ENCODE measurements at places on chromosomes 5 and 9. TPM values are rescaled to one million over a fixed set of nuclear protein-coding genes. Genes with fewer than 3 reads are reported as not detected.

DNA sequence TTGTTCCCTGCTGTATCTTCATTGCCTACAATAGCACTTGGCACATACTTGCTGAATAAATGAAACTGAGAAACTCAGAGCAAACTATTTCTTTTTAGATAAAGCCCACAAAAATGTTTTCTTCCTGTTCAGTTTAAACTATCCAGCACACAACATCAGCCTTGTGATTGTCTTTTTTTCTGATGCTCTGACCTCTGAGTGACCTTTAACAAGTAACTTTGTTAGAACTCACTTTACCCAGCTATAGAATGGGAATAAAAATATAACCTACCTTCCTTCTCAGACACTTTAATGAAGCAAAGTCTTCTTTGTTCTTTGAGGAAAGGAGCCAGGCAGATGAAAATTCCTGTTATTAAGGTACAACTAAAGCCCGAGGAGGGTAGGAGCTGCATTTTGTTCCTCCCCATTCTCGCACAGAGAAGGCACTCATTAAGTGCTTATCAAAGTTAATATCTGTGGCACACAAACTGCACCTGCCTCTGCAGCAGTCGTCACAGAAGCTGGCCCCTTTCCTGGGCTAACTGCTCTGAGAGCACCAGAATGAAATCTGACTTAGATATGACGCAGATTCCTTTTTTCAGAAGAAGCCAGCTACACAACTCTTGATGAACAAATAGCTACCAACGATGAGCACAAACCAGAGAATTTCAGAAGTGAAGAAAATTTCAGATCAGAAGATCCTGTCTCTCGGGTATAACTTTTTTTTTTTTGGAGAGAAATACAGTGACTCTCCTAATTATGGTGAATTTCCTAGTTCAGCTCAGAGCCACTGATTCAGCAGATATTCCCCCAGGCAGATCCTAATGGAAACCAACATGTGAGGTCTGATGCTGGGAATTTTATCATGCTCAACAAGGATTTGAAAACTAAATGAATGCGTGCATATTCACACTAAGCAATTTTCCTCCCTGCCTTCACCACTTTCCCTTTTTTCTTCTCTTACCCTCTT is 31.0 kb upstream of the NR3C1 start:
- no peaks in the 10 kb centered on the region for H3K27me3 ChIP-seq
- peak; percentile 26 for DNase-seq
- H3K4me1 ChIP-seq, result peaks cover 66% of the 10 kb centered on the region

DNA sequence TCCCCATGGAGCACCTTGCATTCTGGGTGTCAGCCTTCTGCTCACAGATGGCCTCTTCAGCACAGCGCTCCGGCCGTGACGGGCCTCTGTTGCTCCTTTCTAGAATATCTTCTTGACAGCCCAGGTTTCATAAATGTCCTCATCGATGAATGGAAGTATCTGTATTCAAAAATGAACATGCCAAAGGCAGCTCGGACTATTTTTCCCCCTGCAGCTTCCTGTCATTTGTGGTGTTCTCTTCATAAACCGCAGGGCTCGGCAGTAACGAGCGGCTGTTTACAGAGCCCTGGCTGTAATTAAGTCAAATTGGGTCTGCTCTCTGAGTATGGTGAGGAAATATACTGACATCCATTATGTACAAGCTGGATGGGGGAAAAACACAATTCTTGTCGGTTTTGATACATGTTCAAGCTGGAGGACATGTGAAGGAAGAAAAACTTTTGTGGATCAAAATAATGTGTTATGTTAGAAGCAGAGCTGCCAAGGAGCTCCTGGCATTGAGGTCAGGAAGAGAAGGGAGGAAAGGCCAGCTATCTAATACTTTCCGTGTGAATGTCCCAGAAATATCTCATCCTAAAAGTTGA is 154.1 kb upstream of the CD180 start:
- no peak overlapping the region for H3K4me3 ChIP-seq
- H3K4me1 ChIP-seq, result peaks cover 11% of the 10 kb centered on the region
- DNase-seq, result no peak
- no peaks in the 10 kb centered on the region for H3K36me3 ChIP-seq

- no peak overlapping the region for H3K27ac ChIP-seq
- no peaks in the 10 kb centered on the region for H3K27me3 ChIP-seq
- no peak overlapping the region for H3K4me3 ChIP-seq
- H3K36me3 ChIP-seq, result no peaks in the 10 kb centered on the region
- DNase-seq, result no peak
Observed at GRCh38 chr5:142168365-142168764, 59.8 kb downstream of the NDFIP1 start.

- H3K36me3 ChIP-seq, result peaks cover 7% of the 10 kb centered on the region
- no peaks in the 10 kb centered on the region for H3K27me3 ChIP-seq
- H3K4me1 ChIP-seq, result peaks cover 26% of the 10 kb centered on the region
- no peak for DNase-seq
- H3K27ac ChIP-seq, result peak overlapping the region; percentile 0
- H3K4me3 ChIP-seq, result no peak overlapping the region
Observed at GRCh38 chr5:40514976-40515375, 164.7 kb upstream of the PTGER4 start.

- DNase-seq, result no peak
- H3K4me1 ChIP-seq, result peaks cover 48% of the 10 kb centered on the region
- peak overlapping the region; percentile 91 for H3K27ac ChIP-seq
- peak overlapping the region; percentile 90 for H3K4me3 ChIP-seq
- peaks cover 63% of the 10 kb centered on the region for H3K36me3 ChIP-seq
Observed at GRCh38 chr5:57176350-57176857, 2.5 kb downstream of the GPBP1 start.

DNA sequence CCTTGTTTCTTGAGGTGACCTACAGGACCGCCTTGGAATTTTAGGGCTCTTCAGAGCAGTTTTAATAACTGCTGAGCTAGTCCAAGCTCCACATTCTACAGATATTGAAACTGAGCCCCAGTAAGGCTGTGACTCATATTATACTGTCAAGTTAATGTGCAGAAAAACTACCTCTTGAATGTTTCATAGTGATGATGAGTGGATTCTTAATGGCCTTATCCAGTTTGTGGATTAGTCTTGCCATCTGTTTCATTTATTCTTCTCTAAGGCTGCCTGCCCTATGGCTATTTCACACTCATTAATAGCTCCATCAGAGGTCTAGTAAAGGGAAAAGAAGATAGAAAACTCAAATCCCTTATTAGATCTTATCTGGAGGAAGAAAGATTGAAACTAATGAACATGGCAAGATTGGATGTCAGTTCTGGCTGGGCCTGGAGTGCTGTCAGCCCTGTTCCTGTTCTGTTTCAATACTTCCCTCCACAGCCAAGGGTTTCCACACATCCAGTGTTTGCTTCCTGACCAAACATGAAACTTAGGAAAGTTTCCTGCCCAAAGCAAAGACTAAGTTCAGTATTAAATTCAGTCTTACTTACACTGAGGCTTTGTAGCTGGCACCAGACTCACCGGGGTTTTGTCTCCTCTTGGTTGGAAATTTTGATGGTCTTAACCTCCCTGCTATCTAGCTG is 215.6 kb upstream of the DMAC1 start:
- no peak overlapping the region for H3K27ac ChIP-seq
- H3K36me3 ChIP-seq, result no peaks in the 10 kb centered on the region

- peak; percentile 9 for DNase-seq
- H3K36me3 ChIP-seq, result peaks cover 22% of the 10 kb centered on the region
- no peak overlapping the region for H3K27ac ChIP-seq
- no peaks in the 10 kb centered on the region for H3K27me3 ChIP-seq
- H3K4me1 ChIP-seq, result peaks cover 25% of the 10 kb centered on the region
- H3K4me3 ChIP-seq, result no peak overlapping the region
Observed at GRCh38 chr9:21030389-21031035, 928 bp downstream of the HACD4 start.

DNA sequence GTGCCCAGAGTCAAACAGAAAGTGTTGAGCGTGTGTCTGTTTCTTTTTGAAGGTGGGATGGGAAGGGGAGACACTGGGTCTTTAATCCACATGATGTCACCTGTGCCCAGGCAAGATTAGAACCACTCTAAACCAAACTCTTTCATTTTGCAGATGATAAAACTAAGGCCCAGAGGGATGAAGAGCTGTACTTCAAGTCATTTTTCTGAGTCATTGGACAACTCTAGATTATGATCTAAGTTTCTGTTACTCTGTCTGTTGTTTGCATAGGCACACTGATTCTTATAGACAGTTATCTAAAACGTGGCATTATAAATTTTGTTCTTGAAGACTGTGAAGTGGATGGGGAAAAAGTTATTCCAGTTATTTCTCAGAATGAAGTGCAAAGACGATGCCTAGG is 48.8 kb downstream of the MAST4 start:
- peaks cover 14% of the 10 kb centered on the region for H3K27me3 ChIP-seq
- no peaks in the 10 kb centered on the region for H3K4me1 ChIP-seq
- DNase-seq, result no peak
- no peak overlapping the region for H3K27ac ChIP-seq

- H3K27ac ChIP-seq, result no peak overlapping the region
- H3K4me1 ChIP-seq, result peaks cover 3% of the 10 kb centered on the region
Observed at GRCh38 chr5:91101600-91102379, 281.3 kb downstream of the ARRDC3 start.

DNA sequence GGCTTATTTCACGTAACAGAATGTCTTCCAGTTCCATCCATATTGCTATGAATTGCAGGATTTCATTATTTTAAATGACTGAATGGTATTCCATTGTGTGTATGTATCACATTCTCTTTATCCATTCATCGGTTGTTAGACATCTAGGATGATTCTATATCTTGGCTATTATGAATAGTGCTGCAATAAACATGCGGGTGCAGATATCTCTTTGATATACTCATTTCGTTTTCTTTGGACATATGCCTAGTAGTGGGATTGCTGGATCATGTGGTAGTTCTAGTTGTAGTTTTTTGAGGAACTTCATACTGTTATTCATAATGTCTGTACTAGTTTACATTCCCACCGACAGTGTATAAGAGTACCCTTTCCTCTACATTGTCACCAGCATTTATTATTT is 460.5 kb downstream of the MAN2A1 start:
- DNase-seq, result no peak
- H3K36me3 ChIP-seq, result peaks cover 1% of the 10 kb centered on the region
- H3K4me3 ChIP-seq, result no peak overlapping the region
- peaks cover 6% of the 10 kb centered on the region for H3K4me1 ChIP-seq

GRCh38 chr9:34562135-34562745 is 27.3 kb downstream of the CNTFR start:
- H3K27me3 ChIP-seq, result peaks cover 42% of the 10 kb centered on the region
- no peak overlapping the region for H3K27ac ChIP-seq
- H3K4me1 ChIP-seq, result no peaks in the 10 kb centered on the region

GRCh38 chr5:134549714-134550113 is 24.2 kb downstream of the JADE2 start:
- DNase-seq, result no peak
- peaks cover 61% of the 10 kb centered on the region for H3K4me1 ChIP-seq
- no peaks in the 10 kb centered on the region for H3K27me3 ChIP-seq

DNA sequence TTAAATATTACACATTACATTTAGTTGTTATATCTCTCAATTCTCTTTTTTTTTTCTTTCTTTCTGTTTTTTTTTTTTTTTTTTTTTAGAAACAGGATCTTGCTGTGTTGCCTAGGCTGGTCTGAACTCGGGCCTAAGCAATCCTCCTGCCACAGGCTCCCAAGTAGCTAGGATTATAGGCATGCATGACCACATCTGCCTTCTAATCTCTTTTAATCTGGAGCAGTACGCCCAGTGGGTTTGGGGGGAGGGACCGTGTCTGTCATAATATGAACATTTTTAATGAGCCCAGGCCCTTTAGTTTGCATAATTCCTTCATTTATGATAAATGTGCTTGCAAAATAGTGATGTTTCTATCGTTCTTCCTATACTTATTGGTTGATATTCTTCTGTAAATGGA is 10.3 kb downstream of the RHOBTB3 start:
- H3K36me3 ChIP-seq, result no peaks in the 10 kb centered on the region
- no peak overlapping the region for H3K27ac ChIP-seq
- H3K4me3 ChIP-seq, result no peak overlapping the region

DNA sequence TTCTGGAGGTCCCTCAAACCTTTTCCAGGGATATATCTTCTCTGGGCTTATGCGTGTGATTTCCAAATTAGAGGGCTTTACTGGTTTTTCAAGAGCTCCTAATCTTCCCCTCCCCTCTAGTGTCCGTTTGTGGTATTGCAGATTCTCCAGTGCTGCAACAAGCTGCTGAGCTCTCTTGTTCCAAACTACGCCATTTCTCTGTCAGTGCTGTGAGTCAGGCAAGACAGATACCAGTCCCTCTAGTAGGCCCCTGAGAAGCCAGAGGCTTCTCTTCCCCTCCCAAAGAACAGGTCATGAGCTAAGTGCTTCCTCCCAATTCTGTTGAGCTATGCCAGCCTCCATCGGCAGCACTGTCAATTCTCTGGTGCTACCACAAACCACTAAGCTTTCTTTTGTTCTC is 149.5 kb downstream of the FANCC start:
- no peaks in the 10 kb centered on the region for H3K27me3 ChIP-seq
- peaks cover 44% of the 10 kb centered on the region for H3K36me3 ChIP-seq
- no peak overlapping the region for H3K4me3 ChIP-seq
- H3K4me1 ChIP-seq, result peaks cover 8% of the 10 kb centered on the region
- DNase-seq, result peak; percentile 34

DNA sequence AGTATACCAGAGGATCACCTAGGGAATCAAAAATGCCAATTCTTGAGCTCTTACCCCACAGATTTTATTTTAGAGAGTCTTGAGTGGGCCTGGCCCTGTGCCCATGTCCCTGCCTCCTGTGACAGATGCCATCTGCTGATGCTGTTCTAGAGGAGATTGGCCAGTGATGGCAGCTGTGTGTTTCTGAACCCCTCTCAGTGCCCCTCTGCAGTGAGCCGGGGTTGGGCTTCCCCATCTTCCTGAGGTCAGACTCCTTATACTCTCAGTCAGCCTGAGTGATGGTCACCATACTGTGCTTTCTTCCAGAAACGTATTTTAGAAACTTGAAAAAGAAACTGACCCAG is 6.1 kb downstream of the PTCD2 start:
- peaks cover 52% of the 10 kb centered on the region for H3K36me3 ChIP-seq
- DNase-seq, result no peak
- peaks cover 9% of the 10 kb centered on the region for H3K4me1 ChIP-seq
- H3K27me3 ChIP-seq, result no peaks in the 10 kb centered on the region

DNA sequence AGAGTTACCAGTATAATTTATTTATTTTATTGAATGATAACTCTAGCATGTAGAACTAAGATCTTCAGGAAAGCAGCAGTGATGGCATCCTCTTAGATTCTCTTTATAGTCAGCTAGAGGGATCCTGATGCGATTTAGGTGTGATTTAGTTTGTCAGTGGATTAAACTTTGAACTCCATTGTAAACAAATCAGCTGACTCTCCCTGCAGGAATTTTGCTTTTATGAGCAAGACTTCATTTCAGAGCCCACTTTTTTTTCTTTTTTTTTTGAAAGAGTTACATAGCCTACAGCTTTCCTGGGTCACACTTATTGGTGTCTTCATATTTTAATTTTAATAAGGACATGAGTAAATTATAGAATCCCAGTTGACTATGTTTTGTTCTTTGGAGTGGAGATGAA is 93.8 kb upstream of the SEMA6A start:
- H3K27me3 ChIP-seq, result peaks cover 5% of the 10 kb centered on the region
- H3K36me3 ChIP-seq, result no peaks in the 10 kb centered on the region
- H3K4me1 ChIP-seq, result no peaks in the 10 kb centered on the region
- DNase-seq, result no peak
- H3K4me3 ChIP-seq, result no peak overlapping the region

GRCh38 chr5:6592601-6593000 is 40.2 kb downstream of the NSUN2 start:
- no peak overlapping the region for H3K27ac ChIP-seq
- no peaks in the 10 kb centered on the region for H3K4me1 ChIP-seq
- peaks cover 24% of the 10 kb centered on the region for H3K36me3 ChIP-seq
- H3K4me3 ChIP-seq, result no peak overlapping the region

Gene YIPF5
- total RNA-seq, result 38.7 TPM

Gene GAPVD1
- total RNA-seq, result 47.1 TPM

Gene GRXCR2
- not detected for total RNA-seq

Gene CXCL14
- not detected for total RNA-seq

Gene ANKRD18B
- 0.56 TPM for total RNA-seq

Gene TMEM252
- total RNA-seq, result not detected

Gene CEL
- 2.8 TPM for total RNA-seq

Gene PRKAA1
- total RNA-seq, result 55.6 TPM

Gene RHOBTB3
- 0.52 TPM for total RNA-seq

Gene CCL19
- total RNA-seq, result not detected

Gene ABLIM3
- total RNA-seq, result not detected

Gene STPG3
- not detected for total RNA-seq
